A172 (cell line): ENCODE measurements at places on chromosomes 6 and 20. TPM values are rescaled to one million over a fixed set of nuclear protein-coding genes. Genes with fewer than 3 reads are reported as not detected.

GRCh38 chr6:106100755-106101154 lies 14.6 kb downstream of the PRDM1 start:
- no peak for DNase-seq

DNA sequence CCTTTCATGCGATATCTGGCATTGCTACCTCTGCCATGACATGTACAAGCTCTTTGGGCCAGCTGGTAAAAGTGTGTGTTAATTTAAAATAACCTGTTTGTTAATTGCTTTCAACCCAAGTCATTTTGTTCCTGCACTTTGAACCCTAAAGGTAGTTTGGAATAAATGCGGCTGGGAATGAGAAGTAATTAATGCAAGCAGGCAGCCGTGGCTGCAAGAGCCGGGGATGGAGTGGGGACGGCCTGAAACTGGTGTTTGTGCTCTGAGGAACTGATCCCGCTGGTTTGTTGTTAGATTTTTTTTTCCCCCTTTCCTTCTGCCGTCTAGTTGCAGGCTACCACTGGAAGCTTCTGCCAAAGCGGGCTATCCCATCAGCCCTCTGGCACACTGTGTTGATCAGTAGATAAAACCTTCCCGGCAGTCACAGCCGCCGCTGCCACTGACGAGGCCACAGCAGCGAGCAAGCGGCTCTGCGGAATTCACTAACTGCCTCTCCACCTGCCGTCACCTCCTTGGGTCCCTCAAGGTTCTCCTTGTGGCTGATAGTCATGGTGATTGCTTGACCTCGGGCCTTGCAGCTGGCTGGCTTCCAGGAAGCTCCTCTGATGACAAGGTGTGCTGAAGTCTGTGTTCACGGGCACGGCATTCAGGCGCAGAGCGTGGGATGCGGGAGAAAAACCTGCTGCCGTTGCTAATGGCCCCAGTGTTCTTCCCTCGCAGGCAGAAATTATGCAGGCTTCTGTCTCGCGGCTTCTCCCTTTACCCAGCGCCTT lies 315.9 kb downstream of the TFAP2A start:
- DNase-seq, result no peak

DNA sequence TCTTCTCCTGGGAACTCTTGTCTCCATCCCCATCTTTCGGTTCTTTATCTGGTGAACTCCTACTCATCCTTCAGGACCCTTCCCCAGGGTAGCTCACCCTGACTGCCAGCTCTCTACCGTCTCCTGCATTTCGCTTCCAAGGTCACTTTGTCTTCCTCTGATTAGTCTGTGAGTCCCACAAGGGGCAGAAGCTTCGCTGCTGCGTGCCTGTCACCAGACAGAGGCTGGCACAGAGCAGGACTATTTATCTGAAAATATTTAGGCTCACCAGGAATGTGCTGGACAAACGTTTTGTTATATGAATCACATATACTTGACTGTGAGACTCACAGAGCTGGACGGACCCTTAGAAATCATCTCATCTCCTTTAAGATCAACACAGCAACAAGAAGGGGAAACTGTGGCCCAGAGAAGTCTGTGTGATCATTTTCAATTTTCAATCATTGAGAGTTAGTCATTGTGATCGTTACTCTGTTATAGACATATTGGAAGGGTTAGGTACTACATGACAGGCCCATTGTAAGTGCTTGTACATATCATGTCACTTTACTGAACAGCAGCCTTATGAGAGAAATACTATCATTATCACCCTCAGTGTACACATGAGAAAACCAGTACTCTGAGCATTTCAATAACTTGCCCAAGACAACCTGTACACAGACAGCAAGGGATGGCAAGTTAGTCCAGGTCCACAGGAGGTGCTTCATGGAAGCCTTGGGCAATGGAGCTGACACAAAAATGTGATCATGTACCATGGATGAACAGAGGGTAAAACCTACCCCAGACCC lies 51.4 kb downstream of the JPH2 start:
- DNase-seq, result no peak

- DNase-seq, result peak; percentile 71
Measured at GRCh38 chr6:42661540-42662153, 60.8 kb downstream of the PRPH2 start.

- DNase-seq, result no peak
Measured at GRCh38 chr6:97029552-97029951, 105.0 kb downstream of the KLHL32 start.

DNA sequence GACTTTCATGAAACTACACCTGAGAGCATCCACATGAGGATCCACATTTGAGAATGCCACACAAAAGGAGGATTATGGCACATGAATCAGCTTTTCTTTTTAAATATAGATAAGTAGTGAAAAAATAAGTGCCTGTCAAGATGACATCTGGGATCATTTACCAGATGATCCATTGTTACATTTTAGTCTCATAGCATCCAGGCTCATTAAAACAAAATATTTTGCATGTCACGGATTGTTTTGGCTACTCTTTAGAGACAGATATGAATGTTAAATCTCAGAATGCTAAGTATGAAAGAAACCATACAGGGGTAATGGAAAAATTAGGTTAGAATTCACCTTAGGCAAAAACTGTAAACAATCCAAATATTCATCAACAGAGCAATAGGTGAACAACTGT lies 66.7 kb downstream of the MYO6 start:
- no peak for DNase-seq

GRCh38 chr6:118980063-118980462 lies 45.1 kb upstream of the MCM9 start:
- no peak for DNase-seq

DNA sequence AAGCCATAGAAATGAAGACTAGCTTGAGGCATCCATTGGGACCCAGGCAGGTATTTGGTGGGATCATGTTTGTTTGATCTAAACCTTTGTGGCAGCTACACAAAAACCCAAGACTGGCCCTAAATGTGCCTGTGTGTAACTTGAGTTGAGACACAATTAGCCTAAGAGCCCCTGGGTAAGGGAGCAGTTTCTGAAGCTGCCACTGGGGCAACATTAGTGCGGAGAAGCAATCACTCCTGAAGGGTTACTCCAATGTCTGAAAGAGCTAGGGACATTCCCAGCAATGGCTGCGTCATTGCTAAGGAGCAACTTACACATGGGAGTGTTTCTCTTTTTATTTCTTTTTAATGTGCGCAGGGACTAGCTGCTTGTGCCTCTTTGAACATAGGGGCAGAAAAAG lies 67.9 kb upstream of the EEF1E1 start:
- DNase-seq, result no peak

DNA sequence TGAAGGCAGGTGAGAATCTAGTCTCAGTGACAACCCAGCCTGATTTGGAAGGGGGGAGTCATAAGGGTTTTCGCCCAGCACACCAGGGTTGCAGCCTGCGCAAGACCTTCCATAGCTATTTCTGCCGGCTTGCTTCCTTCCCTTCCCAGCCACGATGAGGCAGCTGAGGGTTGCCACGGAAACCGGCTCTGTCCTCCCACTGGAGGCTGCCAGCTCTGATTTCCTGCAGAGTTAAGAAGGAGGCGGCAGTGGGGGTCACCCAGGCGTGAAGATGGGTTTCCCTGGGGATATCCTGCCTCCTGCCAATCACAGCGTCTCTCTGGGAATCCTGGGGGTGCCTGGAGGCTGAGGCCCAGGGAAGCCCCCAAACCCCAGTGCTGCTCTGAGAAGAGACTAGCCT lies 23.1 kb upstream of the KCNB1 start:
- DNase-seq, result peak; percentile 56

TSHZ2 gene
- total RNA-seq, result 0.36 TPM in 1 of 2 replicates, not detected in the other

RAET1E gene
- 0.22 and 1.0 TPM in 2 replicates for total RNA-seq

BPIFB3 gene
- total RNA-seq, result not detected in 2 replicates

GRCh38 chr6:94584211-94584610 lies 993.1 kb upstream of the MANEA start:
- DNase-seq, result no peak

DNA sequence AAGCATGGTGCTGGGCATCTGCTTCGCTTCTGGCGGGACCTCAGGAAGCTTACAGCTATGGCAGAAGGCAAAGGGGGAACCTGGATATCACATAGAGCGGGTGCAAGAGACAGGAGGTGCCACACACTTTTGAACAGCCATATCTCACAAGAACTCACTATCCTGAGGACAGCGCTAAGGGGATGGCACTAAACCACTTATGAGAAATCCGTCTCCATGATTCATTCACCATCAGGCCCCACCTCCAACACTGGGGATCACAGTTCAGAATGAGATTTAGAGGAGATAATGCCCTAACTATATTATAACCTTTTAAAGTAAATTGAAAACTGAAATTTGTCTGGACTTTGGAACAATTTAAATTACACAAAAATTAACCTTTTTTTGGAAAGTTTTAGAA lies 37.8 kb upstream of the SUMO4 start:
- DNase-seq, result no peak

- DNase-seq, result no peak
Measured at GRCh38 chr20:48242623-48243022, 457.3 kb upstream of the SULF2 start.

TFAP2D gene
- not detected in 2 replicates for total RNA-seq

- DNase-seq, result no peak
Measured at GRCh38 chr6:73231986-73232391, 6.7 kb upstream of the KHDC1L start.

- no peak for DNase-seq
Measured at GRCh38 chr6:7859591-7859990, 51.0 kb downstream of the TXNDC5 start.

DNA sequence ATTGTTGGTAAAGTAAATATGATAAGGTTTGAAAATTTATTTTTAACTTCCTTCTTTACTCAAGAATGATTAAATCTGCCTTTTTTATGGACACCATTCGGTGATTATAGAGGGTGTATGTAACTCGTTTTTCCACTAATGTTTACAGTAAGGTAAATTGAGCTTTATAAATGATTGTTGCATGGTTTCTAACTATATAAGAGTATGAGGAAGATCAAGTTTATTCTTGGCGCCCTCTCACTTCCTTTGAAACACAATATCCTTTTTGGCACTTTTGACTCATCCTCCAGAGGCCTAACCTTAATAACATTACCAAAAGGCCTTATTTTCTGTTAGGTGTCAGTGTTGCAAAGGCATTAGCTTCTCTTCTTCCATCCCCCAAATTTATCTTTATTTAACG lies 41.8 kb upstream of the MTRF1L start:
- no peak for DNase-seq

DNA sequence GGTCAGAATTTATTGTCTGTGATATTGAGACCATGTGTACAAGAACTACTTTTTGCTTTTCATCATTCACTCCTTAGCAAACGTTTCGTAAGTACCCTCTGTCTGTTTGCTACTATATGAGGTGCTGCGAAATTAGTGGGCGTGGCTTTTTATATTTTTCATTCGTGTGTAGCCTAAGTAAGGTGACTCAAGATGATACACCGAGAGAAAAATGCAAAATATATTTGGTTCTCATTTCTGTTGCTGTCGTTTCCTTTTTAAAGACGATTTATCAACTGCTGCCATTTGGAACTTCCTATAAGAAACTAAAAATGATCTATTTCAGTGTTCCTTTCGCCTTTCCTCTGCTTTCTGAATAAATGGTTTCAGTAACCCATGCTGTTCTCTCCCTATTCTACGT lies 61.2 kb downstream of the VAPB start:
- DNase-seq, result no peak

DNA sequence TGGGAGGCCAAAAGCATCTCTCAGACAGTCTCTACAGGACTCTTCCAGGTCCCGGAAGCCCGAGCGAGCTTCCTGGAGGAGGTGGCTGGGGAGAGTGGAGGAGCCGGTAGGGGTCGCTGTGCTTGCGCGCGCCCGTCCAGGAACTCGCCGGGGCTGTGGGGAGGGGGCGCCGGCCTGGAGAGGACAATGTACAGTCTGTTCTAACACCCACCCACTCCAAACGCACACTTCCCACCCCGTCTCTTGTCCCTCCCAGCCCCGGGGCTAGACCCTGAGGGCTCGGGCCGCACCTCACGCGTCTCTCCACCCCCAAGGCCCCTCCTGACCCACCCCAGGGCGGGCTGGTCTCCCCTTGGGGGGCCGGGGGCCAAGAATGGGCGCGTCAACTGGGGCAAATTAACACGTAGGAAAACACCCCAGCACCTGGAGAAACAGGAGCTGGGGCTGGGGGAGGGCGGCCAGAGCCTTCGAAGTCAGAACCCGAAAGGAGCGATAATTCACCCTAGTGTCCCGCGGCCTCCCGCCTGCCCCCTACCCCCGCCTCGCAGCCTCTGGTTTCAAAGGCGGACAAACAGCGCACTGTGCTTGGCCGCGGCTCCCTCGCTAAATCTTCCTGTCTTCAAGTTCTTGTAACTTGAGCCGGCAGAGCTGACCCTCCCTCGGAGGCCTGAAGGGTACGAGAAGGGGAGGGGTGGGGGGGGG lies 103.2 kb upstream of the FOXP4 start:
- DNase-seq, result no peak
